ENCODE measurements at places on chromosomes 13 and 19.
A peak's percentile ranks its signal among the peaks of the same experiment; 100 is the strongest.

GRCh38 chr13:88622362-88622973 lies 951.3 kb downstream of the SLITRK5 start:
- peak; percentile 7 for DNase-seq

DNA sequence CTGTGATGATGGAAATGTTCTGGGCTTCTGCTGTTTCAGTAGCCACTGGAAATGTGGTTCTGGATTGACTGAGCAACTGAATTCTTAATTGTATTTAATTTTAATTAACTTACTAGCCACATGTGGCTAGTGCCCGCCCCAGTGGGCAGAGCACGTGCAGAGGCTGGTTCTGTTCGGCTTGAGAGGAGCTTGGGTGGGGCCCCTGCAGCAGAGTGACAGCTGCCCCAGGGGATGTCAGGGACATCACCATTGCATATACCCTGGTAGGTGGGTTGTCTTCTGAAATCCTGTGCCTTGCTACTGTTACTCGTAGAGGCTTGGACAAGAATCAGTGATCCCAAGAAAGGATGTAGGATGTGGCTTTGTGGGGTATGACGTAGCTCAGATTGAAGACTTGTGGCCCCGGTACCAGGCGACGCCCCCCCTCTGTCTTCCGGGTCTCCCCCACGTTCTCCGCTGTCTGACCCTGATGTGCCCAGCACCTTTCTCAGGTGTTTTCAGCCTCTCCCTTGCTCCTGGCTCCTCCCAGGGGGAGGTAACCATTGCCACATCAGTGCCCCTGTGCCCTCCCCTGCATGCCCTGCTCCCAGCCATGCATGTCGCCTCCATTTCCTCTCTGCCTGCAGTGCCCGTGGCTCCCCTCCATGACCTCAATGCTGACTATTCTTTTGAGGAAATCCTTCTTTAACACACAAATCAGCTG lies 102.6 kb upstream of the RNF113B start:
- no peak for DNase-seq

GRCh38 chr13:30364133-30364532 lies 56.8 kb upstream of the KATNAL1 start:
- DNase-seq = no peak

- DNase-seq = no peak
These were observed 10.5 kb upstream of the ATP11A start for GRCh38 chr13:112679381-112679780.

GRCh38 chr19:15540435-15540834 lies 32.1 kb downstream of the CYP4F22 start:
- DNase-seq = no peak

DNA sequence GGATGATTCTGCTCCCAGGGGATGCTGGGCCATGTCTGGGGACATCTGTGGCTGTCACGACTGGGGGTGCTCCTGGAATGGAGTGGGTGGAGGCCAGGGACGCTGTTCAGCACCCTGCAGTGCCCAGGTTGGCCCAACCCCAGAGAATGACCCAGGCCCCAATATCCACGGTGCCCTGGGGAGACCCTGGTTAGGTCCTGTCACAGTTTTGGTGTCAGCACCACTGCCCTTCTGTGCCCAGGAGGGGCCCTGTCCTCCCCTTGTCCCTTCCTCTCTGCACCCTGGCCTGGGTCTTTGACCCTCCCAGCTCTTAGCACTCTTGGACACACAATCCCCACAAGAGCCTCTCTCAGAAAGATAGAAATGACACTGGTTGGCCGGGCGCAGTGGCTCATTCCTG lies 85.3 kb downstream of the GADD45B start:
- no peak for DNase-seq

Measured in stimulated activated CD4-positive, alpha-beta T cell treated with anti-CD3 and anti-CD28 coated beads, Interleukin-1b, Interleukin-23, amount 100 ng/mL, for 48 hours (primary cell).